ENCODE measurements at places on chromosomes 7 and 10.
A peak's percentile ranks its signal among the peaks of the same experiment; 100 is the strongest.

- DNase-seq: no peak
Measured at GRCh38 chr7:113561446-113561845, 357.4 kb downstream of the PPP1R3A start.

GRCh38 chr7:97200018-97200417, 82.5 kb downstream of the SDHAF3 start:
- DNase-seq: no peak

GRCh38 chr7:2970861-2971260, 72.8 kb downstream of the CARD11 start:
- DNase-seq: no peak

GRCh38 chr10:129864601-129865126, 99.4 kb downstream of the EBF3 start:
- DNase-seq: no peak

DNA sequence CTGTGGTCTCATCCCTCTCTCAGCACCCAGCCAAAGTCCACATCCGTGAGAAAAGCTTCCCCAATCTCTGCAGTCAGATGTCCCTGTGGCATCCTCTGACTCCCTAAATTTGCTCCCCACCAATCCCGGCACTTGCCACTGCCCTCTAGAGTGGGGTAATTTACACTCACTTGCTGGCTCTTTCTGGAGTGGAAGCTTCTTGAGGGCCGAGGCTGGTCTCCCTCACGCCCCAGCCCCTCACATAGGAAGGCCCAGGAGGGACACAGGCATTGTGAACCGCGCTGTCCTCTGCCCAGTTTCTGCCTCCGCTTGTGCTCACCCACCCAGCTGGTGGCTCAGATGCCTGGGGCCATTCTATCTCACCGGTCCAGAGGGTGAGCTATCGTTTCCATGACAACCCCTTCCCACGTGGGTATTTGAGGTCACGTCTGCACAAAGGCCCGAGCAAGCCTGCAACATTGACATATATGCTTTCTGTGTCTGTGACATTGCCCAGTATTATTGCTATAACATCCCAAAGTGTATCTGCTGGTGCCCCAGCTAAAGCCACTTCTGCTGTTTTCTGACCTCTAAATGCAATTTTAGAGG, 97.3 kb upstream of the CTBP2 start:
- DNase-seq: no peak

DNA sequence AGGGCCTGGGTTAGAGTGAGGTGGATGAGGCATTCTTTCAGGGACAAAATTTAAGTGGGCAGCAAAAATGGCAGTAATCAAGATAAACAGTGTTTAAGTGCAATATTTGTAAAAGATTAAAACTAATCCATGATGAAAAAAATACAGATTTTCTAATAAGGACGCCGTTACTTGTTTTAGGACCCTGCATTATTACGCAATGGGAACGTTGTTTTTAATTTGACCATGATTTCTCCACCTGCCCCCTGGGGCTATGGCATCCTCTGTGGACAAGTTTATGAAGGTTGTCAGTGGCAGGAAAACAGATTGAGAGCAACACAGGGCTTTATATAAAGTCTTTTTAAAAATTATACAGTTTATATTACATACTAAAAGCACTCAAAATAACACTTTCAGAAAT, 380.6 kb upstream of the PHF14 start:
- no peak for DNase-seq

GRCh38 chr10:14153570-14154055, 177.1 kb downstream of the FRMD4A start:
- no peak for DNase-seq

- no peak for DNase-seq
Measured at GRCh38 chr7:28169230-28169629, 11.4 kb downstream of the JAZF1 start.

DNA sequence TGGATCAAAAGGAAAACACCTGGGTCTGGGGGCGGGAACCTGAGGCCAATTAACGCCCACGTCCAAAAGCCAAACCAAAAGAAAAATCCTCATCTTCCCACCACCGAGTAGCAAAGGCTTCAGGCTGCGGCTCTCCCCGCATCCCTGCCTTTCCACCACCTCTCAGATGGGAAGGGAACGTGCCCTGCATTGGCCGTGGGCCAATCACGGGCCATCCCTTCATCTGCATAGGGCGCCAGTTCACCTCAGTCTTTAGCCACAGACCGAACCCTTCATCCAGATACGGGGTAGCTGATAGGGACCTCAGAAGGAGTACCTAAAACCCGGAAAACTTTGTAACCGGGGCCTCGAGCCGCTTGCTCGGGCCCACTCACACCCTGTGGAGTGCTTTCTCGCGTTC, 626 bp downstream of the PRPF18 start:
- no peak for DNase-seq

DNA sequence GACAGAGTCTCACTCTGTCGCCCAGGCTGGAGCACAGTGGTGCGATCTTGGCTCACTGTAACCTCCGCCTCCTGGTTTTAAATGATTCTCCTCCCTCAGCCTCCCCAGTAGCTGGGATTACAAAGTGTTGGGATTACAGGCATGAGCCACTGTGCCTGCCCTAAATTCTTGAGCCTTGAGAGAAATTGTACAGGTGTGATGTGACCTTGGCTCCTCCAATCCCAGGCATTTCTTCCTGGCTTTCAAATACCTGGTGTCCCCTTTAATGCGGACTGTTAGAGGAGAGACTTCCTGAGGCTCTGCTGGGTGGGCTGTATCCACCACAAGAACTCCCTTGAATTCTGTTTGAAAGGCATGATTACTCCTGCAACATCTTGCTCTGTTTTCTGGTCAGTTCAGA, 15.0 kb downstream of the MORN4 start:
- DNase-seq: no peak

DNA sequence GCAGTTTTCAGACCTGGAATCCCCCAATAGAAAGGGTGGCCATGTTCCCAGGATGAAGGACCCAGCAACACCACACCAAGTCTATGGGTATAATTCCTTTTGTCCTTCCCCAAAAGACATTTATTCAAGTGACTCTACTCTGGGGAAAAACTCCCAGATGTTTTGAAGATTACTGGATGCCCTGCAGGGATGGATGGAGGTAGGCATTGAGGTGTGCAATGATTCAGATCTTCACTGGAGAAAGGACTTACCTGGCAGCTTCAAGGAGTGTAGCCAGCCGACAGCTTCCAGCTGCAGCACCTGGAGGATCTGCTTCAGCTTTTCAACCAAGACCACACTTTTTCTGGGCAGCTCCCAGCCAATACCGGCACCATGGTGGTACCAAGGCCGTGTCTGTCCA, 172.0 kb downstream of the BAMBI start:
- DNase-seq: no peak

DNA sequence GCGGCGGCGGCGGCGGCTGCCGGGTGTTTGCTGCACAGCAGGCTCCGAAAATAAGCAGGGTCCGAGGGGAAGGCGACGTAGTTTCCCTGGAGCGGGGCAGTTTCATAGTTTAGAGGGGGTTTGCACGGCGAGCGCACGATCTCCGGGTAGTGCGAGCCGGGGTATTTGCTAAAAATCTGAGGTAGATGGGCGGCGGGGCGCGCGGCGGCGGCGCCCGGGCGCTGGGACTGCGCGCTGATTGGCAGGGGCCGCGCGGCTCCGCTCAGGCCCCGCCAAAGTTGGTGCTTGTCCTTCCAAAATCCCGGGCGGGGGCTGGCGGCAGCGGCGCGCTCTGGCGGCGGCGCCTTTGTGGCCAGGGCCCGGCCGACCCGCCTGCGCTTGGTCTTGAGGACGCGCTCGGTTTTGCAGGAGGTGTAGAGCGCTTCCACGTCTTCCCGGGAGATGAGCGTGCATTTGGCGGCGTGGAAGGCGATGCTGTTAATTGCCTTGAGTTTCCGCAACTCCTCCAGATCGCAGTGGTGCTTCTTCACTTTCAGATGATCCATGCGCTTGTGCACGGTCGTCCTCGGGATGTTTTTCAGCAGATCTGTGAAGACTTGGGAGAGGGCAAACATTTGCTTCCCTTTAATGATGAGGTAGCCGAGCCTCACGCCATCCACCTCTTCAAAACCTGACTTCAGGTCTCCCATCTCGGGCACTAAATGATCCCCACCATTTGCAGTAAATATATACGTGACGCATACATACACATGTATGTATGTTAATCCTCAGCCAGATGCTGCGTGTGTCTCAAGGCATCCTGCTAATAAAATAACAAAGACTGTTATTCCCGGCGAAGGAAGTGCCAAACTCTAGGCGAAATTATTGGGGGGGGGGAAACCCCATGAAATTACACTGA, 8.1 kb downstream of the SKIDA1 start:
- DNase-seq: no peak

- peak; percentile 30 for DNase-seq
Measured at GRCh38 chr10:72260976-72261783, 12.5 kb upstream of the DDIT4 start.

- DNase-seq: no peak
Measured at GRCh38 chr7:90988996-90989765, 275.1 kb upstream of the FZD1 start.

DNA sequence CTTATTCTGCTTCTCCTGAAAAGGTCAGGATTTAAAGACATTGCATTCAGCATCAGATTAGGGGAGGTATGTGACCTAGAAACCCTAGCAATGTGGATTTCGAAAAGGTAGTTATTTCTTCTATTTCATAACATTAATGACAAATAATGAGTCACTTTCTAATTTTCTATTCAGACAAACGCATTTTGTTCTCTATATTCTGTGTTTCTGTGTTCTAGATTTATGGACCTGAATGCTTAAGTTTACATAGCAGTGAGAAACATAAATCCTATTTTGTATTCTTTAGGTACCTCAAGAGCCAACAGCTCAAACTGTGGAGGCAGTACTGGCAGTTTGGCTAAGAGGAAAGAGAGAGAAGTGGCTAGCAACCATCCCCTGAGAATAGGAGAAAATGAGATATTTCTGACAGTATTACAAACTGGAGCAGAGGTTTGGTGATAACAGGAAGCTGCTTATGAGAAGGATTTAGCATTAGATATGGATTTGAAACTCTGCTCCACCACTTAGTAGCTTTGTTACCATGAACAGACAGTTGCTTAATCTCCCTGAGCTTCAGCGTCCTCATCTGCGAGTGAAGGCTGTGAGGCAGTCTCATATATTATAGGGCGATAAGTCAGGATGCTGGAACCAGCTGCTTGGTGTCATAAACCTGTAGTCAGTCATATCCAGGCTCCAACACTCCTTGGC, 28.2 kb downstream of the CDK14 start:
- no peak for DNase-seq

- no peak for DNase-seq
Measured at GRCh38 chr7:30164567-30164966, 29.8 kb downstream of the MTURN start.

DNA sequence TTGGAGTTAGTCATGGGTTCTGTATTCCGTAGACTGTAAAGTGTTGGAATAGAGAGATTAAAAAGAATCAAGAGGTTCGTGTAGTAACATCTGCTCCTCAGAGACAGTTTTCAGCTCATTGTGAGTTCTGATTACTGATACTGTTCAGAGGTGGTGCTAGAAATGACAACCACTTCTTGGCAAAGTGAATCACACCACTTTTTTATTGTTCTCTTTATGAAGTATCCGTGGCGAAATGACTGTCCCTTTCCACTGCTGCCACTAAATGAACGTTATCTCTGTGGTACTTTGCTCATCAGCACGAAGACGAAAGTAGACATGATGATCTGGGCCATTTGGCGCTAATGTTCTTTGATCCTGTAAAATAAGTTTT, 860 bp downstream of the RPP30 start:
- DNase-seq: no peak

- no peak for DNase-seq
Measured at GRCh38 chr10:3853547-3854303, 68.7 kb upstream of the KLF6 start.

DNA sequence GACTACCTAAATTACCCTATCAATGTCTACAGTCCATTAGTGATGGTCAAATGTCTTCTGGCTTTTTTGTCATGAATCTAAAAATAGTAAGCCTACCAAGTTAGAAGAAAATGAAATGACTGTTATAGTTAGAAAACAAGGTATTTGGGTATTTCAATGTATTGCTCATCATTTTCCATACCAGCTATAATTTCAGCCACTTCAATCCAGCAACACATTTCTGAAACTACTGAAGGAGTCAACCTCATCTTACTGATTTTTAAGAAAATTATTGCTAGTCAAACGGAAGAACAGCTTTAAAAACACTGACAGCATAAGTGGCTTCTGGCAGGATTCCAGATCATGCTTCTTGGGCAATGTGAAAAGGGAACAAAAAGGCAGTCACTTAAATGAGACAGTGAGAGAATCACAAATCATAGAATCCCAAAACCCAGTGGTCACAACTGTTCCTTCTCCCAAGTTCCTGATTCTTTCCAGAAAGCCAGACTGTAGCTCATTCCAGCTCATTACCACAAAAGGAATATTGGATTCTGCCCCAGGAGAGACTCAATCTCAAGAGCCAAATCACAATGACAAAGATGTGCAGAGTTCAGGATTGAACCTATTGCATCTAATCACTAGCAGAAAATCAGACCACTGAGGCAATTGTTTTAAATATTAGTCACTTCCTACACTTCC, 61.2 kb upstream of the LRRN3 start:
- peak; percentile 25 for DNase-seq

DNA sequence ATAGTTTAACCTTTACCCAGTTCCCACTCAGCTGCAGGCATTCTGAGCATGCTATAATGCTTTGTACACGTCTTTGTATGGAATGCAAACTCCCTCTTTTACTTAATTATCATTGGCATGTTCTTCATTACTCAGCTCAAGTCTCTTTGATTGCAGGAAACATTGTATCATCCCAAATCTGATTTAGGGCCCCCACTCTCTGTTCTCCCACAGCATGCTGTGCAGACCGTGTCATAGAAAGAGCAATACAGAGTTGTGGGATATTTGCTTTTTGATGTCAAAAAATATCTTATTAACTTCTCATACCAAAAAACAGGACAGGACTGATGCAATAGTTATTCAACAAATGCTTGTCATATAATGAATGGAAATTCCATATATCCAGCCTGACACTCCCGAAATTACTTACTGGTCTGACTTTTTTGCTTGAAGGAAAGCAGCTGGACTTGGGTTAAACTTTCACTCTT, 1081.5 kb upstream of the C7orf33 start:
- no peak for DNase-seq
